Cerebellar nuclear complex (tissue), 1 donor: ENCODE measurements at places on chromosomes 6 and 20.

DNA sequence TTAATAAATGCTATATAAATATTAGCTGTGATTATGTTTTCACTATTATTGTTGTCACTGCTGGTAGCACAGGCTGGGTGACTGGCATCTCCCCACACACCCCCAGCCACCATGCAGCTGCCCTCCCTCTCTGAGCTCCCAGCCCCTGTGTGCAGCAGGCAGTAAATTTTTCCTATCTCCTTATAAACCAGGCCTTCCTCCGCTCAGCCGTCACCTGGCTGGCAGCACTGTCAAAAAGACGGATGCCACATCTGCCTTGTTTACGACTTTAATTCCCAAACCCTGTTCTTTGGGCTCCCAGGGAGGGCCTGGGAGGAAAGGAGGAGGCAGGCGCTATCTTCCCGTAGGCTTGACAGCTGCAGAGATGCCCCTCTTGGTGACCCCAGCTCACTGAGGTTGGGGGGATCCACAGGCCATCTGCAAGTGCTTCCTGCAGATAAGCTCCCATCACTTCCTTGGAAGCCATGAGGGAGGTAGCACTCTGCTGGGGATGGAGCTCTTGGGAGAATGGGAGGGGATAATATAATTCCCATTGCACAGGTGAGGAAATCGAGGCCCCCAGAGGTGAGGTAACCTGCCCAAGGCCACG, 94.5 kb downstream of the GRM4 start:
- no peak for DNase-seq

DNA sequence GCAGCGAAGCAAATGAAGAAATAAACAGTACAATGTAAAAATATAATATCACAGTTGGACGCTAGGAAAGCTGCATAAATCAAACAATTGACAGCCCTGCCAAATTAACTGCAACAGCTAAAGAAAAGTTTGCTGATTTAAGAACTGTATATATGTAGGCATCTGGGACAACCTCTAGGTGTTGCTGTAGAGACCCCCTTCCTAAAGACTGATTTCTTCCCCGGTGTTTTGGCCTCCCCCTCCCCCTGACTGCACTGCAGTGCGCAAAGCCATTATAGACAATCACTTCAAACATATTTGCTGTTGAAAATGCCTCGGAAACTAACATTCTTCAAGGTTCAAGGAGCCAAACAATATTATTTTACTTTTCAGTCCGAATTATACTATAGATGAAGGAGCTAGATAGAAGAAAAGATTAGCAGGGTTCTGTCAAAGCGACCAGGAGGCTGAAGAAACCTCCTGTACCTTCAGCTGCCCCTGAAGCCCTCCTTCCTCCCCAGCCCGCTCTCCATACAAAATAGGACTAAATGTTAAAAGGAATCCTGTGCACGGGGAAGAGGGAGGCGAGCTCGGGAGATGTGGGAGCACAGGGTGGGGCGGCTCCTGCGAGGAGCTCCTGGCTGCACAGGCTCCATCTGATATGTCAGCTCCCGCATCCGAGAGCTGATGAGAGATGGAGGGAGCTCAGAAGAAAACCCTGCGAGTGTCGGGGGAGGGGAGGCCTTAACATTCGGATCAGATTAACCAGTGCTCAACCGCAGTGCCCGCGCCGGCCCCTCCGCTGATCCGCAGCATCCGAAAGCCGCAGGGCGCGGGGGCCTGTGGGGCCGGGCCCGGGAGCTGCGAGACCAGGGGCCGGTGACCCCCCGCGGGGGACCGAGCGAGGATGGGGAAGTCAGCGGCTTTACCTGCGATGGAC, 822 bp downstream of the ELOVL4 start:
- no peak for DNase-seq

DNA sequence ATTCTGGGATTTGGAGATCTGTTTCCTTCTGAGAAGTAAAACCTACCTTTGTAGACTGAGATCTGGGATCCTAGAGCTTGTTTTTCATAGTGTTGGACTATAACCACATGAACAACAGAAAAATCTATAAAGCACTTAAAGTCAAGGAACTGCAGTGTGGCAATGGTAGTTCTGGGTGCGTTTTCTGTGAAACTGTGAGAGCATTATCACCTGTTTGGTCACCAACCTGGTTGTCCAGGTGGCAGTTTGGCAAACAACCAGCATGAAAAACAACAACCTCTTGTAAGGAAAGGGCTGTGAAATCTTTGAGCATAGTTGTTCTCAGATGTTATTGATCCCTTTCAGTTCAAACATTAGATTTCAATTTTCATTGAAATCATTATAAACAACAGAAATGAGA, 215.8 kb upstream of the CITED2 start:
- DNase-seq = no peak

GRCh38 chr6:133380047-133380446, 138.9 kb downstream of the EYA4 start:
- no peak for DNase-seq

DNA sequence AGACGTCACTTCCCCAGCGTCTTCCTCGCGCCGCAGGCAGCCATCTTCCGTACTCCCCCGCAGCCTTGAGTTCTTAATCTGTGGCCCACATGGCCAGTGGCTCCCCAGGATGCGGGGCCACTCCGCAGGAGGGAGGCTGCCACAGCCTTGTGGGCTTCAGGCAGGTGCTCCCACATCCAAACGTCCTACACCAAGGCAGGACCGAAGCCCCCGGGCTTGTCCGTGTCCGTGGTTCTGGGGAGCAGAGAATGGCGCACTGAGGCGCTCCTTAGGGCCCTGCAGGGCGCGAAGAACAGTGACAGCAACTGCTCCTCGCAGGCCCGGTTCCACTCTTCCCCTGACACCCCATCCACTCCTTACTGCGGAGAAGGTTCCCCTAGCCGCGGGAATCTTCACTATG, 755.8 kb downstream of the PRIM2 start:
- no peak for DNase-seq

DNA sequence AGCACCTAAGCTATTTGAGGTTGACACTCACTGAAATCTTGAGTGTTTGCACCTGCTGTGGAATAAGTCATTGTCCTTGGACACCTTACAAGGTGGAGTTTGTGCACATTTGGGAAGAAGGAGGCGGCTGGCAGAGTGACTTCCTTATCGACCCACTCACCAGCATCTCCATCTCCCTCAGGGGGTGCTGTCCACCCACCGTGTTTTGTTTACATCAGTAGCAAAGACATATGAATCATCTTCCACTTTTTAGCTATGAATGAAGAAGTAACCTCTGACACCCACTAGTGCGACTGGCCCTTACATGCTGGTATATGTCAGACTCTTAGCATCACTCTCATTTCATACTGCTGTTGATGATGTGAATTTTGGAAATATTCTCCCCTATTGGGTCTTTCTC, 119.5 kb upstream of the SGK1 start:
- no peak for DNase-seq

GRCh38 chr20:49892817-49893216, 22.5 kb downstream of the SPATA2 start:
- DNase-seq = no peak

DNA sequence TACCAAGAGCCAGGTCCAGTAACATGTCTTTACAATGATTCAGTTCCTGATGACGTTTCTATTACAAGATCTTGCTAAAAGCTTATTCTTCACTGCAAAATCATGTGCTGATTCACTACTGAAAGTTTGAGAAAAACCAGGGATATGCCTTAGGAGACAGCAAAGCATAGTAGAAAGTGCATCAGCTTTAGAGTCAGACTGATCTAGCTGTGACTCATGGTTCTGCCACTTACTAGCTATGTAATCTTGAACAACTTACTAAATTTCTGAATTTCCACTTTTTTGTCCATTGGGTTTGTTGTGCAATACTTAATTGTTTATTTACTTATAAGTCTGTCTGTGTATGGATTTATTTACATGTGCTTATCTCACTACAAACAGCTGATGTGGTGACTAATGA, 198.5 kb upstream of the RSPO3 start:
- DNase-seq = no peak

- no peak for DNase-seq
Measured at GRCh38 chr6:98576791-98577190, 257.6 kb upstream of the POU3F2 start.

DNA sequence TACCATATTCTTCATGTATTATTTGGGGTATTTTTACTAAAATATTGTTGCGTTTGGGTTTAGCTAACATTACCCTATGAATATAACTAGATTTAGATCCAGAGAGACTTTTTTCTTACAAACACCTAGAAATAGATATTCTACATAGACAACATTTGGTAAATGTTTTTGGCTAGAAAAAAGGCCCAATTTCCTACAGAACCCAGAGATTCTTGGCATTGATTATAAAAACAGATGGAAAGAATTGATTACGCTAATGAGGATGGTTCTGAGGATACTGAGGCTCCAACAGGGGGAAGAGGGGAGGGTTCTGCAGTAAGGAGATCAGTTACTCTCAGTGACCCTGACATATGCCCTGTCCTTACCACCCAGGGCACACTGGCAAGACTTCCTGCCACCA, 123.2 kb downstream of the IPCEF1 start:
- no peak for DNase-seq
